T1000 (cell line): ENCODE measurements at places on chromosomes 1 and 21.

DNA sequence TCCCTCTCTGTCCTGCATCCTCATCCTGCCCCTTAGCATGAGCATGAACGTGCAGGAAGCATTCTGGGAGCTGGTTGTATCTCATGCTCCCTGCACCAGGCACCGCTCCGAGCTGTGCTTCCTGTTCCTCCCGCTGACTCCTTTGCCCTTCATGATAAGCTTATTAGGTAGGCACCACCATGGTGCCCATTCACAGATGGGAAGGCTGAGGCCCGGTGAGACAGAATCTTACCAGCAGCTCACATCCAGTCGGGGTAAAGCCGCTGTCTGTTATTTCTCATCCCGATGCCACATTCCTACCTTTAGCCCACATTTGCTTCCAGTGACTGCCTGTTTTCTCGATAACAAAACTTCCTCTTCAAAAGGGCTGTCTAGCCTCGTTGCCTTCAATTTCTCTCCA lies 7.3 kb downstream of the MIIP start:
- DNase-seq: no peak

DNA sequence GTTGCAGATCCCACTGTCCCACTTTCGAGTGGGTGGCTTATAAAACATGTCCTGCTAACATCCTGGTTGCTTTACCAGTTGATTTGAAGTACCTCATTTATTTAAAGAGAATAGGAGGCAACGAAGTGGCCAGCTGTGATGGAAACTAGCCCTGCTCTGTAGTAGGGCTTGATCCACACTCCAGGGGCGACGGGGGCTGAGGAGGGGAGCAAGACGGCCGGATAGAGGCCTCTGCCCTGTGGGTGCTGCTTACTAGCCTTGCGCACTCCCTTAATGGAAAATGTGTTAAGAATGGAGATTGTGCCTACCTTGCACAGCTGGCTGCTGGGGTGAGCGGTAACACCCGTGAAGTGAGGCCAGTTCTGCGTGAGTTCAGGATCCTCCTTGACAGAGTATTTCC lies 41.1 kb upstream of the PWP2 start:
- no peak for DNase-seq

DNA sequence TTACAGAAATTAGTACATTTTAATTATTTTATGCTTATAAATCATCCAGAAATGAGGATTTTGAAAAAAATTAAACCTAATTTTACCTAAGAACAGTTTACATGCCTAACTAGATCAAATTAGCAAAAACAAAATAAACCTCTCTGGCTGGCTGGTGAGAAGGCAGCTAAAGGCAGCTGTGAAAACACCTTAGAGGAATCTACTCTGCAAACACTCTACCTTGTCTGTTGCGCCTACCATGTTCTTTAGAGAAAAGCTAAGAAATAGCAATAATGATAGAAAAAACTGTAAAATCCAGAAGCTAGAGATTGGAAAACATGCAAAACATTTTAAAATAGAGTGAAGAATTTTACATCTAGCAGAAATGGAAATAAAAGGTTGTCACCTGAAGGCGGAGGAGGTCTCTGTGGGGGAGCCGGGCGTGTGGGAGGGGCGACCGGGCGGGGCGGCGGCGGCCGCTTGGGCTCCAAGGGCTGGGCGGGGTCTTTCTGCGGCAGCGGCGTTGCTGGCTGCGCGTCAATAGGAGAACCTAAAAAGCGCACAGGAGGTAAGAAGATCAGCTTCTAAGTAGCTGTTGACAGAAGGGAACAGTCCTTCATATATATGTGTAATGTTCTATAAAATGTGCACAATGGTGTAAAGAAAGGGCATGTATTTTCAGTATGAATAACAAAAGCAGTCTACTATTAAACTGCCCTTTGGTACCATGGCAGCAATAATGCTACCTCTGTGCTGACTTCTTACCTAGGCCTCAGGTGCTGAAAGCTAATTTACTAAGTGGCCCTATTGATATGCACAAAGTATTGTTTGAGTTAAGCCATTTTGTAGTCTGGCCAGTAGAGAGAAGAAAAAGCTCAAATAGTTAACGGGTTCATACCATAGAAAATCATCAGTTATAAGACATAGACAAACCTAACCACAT lies 33.3 kb upstream of the CFAP298 start:
- no peak for DNase-seq

DNA sequence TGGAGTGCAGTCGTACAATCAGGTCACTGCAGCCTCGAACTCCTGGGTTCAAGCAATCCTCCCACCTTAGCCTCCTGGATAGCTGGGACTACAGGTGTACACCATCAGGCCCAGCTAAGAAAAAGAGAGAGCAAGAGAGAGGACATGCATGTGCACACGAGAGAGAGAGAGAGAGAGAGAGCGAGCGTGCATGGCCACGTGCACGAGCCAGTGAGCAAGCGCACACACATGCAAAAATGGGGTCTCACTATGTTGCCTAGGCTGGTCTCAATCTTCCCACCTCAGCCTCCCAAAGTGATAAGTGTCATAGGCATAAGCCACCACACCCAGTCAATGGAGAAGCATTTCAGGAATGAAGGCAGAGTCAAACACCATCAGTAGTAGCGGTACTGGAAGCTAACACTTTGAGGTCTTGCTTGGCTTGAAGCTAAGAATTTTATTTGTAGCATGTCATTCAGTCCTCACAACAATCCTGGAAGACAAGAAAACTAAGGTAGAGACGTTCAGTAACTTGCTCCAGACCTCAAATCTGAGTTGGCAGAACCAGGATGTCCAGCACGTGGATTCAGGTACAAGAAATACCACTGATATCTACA lies 14.5 kb downstream of the GNB1 start:
- DNase-seq: no peak

DNA sequence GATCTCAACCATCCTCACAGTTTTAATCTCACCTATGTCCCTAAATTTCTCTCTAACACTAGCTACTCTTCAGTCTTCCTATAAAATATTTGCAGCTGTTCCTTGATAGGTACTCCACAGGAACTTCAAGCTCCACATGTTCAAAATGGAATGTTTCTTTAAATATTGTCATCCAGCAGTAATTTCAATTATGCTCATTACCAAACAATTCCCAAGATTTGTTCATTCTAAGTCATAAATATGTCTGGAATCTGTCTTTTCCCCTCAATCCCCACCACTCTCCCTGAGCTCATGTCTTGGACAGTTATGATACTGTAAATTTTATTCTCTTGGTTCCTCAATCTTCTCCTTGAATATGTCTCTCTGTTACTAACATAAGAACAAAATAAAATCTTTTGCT lies 214.4 kb downstream of the NRIP1 start:
- DNase-seq: no peak

DNA sequence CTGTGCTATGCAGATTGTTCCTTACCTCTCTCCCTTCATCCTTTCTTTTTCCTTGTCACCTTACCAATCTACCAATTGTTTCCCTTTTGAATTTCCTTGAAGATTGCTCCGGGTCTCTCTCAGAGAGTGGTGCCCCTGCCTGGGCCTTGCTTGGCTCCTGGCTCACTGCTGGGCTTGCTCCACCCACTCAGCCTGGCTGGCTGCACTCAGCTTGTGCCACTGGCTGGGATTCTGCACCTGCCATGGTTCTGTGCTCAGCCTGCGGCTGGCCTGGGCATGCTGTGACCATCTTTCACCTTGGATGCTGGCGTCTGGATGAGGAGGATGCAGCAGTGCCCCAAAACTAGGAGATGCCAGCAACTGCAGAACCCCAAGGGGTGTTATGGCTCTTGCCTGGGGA lies 463.9 kb upstream of the CXADR start:
- DNase-seq: no peak

DNA sequence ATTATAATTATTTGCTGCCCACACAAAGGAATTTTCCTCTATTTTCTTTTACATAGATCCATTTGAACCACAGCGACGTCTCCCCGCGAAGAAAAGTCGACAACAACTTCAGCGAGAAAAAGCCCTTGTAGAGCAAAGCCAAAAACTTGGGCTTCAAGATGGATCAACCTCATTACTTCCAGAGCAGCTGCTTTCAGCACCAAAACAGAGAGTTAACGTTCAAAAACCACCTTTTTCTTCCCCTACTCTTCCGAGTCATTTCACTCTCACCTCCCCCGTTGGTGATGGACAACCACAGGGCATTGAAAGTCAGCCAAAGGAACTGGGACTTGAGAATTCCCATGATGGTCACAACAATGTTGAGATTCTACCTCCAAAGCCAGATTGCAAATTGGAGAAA lies 7.2 kb downstream of the GORAB start:
- no peak for DNase-seq

DNA sequence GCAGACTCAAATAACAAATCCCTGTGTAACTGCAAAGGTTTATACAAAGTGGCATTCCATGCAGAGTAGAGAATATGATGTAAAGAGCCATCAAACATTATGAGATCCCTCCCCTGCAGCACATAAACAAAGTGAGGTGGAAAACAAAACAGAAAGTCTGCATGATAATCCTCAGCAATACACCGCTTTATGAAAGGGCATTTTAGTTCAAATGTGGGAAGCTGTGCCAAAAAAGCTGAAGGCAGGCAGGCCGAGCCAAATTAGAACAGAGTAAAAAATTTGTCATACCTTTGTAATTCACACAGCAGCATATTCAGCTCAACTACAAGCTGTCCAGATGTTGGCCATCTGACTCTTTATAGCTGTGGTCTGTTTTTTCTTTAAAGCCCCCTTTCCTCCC lies 113.5 kb downstream of the LHX9 start:
- DNase-seq: no peak

DNA sequence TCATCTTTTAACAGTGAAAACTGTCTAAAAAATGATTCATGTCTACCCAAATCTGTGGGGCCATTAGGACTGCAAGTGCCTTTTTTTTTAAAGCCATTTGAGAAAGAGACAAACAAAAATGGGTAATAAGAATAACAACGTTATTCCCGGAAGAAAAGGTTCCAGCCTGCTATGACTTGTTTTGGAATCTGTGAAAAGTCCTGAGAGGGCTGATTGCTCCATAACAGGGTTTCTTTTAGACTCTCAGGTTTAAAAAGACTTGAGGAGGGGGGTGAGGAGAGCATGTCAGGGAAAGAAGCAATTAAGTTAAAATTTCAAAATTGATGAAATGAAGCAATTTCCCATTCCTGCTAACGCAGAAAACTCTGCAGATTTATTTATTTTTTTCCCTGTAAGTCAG lies 56.4 kb downstream of the CACHD1 start:
- no peak for DNase-seq

DNA sequence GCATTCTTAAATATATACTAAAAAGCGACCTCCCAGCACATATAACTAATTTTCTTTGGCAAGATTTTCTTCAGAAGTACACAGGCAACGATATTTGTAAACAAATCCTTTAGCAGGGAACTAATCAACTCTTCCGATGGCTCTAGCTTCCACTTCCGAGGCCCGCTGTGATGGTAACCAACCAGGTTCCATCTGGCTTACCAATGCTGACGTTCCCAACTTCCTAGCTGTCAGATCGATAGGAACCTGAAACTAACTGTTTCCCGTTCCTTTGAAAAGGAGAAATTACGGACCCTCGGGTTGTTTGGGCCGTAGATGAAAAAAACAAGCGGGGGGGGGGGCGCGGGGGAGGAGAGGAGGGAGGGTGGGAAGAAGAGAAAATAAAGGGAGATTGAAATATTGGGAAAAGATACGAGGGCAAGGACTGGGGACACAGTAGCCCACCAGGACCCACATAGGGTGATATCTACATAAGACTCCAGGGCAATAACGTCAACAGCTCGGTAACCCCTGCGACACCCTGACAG lies 513 bp downstream of the GTF2B start:
- DNase-seq: no peak

- no peak for DNase-seq
Measured at GRCh38 chr1:160707236-160708064, 4.2 kb downstream of the CD48 start.

- no peak for DNase-seq
Measured at GRCh38 chr1:3880429-3881192, 19.5 kb downstream of the C1orf174 start.

DNA sequence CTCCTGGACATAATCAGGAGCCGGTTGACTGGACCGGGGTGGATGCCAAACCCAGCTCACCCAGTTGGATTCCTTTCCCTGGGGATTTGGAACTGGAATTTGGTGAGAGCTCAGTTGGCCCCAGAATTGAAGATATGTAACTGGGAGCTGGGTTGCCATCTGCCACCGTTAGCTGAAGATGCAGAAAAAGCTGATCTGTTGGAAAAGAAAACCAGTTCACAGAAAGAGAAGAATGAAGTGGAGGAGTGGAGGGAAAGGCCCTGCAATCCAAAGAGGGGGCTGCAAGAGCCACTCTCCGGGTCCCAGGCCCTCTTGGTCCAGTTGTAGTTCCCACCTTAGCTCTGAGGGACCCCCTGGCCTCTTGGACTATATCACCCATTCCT lies 16.0 kb downstream of the TEX35 start:
- no peak for DNase-seq

DNA sequence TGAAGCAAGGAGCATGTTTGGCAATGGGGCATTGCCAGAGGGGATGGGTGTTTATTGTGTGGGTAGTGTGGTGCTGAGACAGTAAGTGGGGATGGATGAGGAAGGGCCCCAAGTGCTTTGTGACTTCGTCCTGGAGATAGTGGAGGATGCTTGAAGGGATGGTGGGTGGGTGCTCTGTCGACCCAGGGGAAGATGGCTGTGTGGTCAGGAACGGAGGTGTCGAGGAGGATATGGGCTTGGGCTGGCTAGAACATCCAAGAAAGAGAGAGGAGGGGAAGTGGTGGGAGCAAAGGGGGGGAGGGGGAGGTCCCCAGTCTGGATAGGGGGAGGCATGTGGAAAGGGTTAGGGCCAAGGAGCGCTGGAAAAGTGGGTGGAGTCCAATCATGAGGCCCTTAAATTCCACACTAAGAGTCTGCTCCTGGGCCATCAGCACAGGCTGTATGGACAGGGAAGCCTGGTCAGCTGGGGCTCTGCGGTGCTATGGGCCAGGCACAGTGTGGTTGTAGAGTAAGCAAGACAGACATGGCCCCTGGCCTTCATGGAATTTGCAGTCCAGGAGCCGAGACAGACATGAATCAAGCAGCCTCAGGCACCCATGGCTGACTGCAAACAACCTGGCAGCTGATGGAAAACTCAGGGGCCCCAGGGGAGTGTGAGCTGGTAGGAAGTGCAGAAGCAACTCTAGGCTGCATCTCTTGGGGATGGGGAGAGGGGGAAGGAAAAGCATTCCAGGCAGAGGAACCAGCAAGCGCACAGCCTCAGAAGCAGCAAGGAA lies 36.3 kb downstream of the EDN2 start:
- DNase-seq: peak; percentile 28

DNA sequence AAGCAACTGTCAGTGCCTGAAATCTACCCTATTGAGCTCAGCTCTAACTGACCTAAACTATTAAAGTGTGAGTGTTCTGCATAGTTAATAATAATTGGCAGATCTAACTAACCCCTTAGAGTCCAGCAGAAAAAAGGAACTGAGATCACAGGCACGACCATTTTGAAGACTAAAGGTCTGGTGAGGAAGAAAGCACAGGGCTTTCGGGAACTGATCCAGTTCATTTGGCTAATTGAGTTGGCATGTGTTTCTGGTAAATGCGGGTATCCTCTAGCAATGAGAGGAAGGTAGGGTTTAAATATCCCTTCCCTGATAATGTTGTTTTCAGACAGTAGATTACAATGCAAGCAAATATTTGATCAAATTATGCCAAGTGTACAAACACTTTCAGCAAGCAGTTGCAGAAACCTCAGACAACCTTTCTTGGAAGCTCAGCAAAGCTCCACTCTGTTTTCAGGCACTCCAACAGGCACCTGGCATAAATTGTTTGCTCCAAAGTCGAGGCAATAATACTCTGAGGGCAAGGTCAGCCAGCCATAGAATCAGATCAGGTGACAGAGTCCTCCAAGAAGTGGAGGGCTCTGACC lies 100.8 kb downstream of the KCNK1 start:
- DNase-seq: no peak
